Stimulated activated CD8-positive, alpha-beta memory T cell treated with anti-CD3 and anti-CD28 coated beads, Interleukin-7, amount 100 ng/mL, for 1 hour (primary cell): ENCODE measurements at places on chromosomes 7 and 10.

DNA sequence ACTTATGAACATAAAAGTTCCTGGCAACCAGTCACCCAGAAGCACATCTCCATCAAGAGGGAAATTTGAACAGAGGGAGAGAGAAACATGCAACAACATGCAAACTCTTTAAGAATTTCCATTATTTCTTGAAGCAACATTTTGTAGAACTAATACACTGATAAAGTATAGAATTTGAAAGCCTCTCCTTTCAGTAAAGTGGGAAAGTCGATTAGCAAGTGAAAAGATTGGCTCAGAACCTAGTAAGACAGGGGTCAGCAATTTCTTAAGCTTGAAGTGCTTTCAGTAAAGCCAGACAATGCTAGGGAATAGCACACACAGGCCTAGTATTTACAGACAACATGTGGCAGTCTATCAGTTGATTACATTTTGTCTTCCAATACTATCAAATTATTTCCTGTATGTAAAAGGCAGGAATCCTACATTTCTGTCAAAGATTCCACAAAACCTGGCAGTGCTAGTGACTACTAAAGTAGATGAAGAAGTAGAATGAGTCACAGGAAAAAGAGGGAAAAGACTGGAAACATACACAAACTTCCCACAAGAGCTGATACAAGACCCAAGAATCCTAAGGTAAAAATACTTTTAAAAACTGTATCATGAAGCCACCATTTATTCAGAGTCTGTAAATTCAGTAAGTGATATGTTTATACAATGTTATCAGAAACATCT, 25.2 kb downstream of the DNAJC1 start:
- DNase-seq, result no peak

DNA sequence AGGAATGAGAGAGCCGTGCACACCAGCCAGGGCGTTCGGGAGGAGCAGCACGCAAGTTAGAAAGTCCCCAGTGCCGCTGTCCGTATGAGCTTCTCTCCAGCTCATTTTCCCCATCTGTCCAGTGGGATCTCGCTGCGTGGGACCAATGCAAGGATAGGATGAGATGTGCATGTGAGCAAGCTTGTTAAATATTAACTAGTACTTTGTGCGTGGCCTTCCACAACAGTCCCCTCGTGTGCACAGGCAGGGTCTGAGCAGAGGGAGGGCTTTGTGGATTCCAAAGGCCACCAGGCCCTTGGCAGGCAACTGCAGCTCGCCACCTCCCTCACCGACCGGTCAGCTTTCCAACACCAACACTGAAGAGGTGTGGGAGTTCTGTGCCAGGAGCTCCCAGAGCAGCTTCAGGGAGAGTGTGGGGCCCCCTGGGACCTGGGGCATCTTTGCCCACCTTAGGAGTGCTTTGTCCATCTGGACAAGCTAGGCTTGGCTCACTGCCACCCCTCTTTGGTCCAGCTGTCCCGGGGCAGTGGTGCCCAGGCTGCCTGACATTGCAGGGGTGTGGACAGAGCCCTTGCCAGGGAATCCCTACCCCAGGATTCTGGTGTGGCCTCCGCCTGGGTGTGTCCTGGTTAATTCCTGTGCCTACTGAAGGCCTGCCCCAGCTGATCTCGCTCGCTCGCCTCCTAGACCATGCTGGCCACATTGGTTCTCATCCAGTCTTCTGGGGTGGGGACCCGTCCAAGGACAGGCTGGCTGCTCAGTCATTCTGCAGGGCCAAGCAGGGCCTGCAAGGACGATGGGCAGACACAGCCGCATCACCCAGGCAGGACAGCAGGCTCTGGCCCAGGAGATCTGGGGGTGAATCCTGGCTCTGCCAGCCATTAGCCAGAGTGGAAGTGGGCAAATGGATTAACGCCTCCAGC, 5.3 kb downstream of the FAM20C start:
- DNase-seq, result no peak

DNA sequence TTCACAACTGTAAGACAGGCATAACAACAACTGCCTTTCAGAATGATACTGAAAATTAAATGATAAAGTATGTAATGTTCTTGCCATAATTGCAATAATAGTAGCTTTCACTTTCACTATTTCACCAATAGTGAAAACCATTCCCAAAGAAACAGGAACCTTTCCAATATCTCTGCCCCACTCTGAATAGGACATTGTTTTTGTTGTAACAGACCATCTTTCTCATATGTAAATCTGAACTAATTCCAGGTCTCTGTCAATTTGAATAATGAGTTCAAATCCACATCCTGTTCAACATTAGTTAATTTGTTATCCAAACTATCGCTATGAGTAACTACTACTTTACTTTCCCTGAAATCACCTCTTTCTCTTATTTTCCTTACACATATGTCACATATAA, 148.0 kb downstream of the LRRN3 start:
- no peak for DNase-seq

GRCh38 chr10:131363416-131363815, 51.9 kb upstream of the TCERG1L start:
- no peak for DNase-seq

GRCh38 chr7:139743967-139744767, 33.6 kb downstream of the HIPK2 start:
- DNase-seq, result no peak

- DNase-seq, result no peak
These were observed 80.9 kb downstream of the SGMS1 start for GRCh38 chr10:50542871-50543270.

GRCh38 chr10:34773636-34774630, 41.2 kb downstream of the PARD3 start:
- DNase-seq, result no peak

GRCh38 chr7:99615989-99616358, 772 bp upstream of the ZSCAN25 start:
- DNase-seq, result no peak

DNA sequence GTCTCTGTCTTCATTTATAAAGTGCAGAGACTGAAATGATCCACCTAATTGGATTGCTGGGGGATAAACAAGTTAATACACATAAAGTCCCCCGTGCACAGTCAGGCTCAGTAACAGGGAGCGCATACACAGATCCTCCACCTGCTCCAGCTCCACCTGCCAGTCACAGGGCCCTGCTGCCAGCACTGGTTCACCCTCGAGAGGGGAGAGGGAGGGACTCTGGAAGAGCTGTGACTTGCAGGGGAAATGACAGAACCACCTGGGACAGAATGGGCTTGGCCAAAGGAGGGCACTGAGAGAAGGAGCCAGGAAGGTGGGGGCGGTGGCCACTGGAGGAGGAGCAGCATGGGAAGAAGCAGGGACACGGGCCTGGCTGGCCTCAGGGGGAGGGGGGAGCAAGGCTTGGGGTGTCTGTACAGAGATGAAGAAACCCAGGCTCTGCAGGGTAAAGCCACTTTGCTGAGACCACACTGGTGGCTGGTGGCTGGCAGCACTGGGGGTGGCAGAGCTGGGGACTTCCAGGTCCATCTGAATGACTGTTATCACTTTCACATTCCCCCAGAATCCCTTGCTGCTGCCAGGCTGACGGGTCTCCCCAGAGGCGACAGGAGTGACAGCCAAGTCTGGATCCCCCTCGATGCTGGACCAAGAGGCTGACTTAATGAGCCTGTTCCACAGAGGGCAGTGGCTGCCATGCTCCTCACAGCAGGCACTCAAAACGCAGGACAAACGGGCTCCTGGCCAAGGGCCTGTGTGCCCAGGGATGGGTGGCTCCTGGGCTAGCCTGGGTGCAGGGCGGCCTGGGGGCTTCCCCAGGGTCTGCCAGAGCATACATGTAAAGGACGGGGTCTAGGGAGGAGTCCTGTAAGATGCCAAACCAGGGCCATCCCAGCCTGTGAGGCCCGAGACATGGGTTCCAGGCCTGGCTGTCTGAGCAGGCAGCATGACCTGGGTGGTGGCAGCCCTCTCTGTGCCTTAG, 151.1 kb downstream of the SH3PXD2A start:
- DNase-seq, result no peak

DNA sequence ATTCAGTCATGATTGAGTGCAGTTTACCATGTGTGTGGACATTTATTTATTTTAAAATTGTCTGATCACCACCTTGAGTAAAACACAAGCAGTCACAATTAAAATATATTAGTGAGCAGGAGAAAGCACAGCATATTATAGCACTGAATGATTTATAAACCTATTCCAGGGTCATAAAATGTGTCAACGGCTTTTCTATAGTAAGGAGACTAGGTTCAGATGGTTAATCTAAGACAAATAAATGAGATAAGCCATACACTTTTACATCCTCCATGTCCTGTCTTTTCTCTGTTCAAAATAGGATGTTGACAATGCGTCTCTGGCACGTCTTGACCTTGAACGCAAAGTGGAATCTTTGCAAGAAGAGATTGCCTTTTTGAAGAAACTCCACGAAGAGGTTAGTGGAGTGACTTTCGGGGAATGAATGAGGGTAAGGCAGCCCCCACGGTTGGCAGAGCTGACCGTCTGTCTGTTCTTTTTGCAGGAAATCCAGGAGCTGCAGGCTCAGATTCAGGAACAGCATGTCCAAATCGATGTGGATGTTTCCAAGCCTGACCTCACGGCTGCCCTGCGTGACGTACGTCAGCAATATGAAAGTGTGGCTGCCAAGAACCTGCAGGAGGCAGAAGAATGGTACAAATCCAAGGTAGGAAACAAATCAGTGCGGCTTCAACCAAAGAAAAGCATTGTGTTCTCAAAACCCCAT, 5.4 kb downstream of the VIM start:
- no peak for DNase-seq

DNA sequence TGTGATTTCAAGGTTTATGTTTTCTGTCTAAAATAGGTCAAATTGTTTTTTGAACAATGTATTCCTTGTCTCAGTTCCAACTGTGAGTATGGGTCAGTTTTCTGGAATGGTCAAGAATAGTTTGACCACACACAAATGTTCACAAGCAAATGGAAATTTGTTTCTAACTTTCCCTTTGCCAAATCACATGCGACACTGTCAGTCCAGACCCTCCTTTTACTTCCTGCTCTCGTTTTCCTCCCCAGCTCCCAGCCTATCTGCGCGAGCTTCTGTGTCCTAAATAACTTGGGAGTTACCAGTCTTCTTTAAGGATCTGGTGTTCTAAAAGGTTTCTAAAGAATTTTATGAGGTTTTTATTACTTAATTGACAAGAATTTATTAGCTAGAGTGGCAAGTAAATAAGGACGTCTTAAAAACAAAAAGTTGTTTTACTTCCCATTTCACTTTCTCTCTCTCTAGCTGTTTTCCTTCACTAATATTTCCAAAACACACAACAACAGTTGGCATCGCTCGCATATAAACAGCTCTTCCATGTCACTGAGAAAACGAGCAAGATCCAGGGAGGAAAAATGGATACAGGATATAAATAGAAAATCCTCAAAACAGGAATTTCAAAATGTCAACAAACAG, 266.1 kb upstream of the KLF6 start:
- no peak for DNase-seq
